ENCODE measurements at places on chromosomes 13 and 19. TPM values are rescaled to one million over a fixed set of nuclear protein-coding genes. Genes with fewer than 3 reads are reported as not detected.

Gene FLT3LG
- 2.5 TPM for polyA plus RNA-seq

Gene SOHLH2
- not detected for polyA plus RNA-seq

DNA sequence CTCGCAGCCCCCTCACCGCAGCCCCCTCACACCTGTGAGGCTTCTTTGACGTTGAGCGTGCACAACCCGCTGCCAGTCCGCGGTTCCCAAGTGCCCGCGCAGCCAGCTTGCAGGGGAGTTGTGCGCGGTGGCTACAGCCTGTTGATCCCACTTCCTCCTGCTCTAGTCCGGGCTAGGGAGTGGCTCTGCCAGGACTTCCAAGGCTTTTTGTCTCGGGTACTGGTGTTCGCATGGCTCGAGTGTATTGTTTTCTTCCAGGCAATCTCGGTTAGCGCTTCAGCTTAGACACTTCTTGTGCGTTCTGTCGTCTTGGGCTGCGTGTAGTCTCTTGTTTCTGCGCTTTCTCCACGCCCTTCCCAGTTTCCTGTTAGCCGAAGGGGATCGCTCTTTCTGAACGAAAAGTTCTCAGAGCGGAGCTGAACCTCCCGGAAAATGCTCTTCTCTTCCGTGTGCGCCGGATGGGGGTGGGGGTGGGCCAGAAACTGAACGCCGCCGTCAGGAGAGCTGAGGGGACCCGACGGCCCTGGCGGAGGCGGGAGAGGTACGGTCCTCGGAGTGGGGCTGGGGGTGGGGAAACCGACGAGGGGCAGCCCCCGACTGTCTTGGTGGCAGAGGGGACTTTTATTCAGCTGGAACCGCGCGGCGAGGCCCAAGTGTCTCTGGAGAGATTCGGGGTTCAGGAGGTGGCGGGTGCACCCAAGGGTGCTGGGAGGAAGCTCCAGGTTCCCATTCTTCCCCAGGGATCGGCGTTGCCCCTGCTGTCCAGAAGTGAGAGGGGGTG, 697 bp upstream of the DGKH start:
- peak overlapping the region; percentile 91 for H3K4me3 ChIP-seq
- DNase-seq = no peak
- H3K27me3 ChIP-seq = no peaks in the 10 kb centered on the region
- H3K4me1 ChIP-seq = peaks cover 19% of the 10 kb centered on the region
- H3K27ac ChIP-seq = peak overlapping the region; percentile 79
- H3K36me3 ChIP-seq = no peaks in the 10 kb centered on the region

GRCh38 chr13:51541809-51542258, 42.4 kb upstream of the WDFY2 start:
- H3K4me1 ChIP-seq = no peaks in the 10 kb centered on the region
- DNase-seq = no peak
- H3K27me3 ChIP-seq = no peaks in the 10 kb centered on the region

- peaks cover 21% of the 10 kb centered on the region for H3K36me3 ChIP-seq
- H3K4me1 ChIP-seq = peaks cover 11% of the 10 kb centered on the region
- no peaks in the 10 kb centered on the region for H3K27me3 ChIP-seq
These were observed 5.2 kb downstream of the MCOLN1 start for GRCh38 chr19:7527516-7528191.

- H3K27me3 ChIP-seq = no peaks in the 10 kb centered on the region
- no peaks in the 10 kb centered on the region for H3K4me1 ChIP-seq
- DNase-seq = no peak
- no peaks in the 10 kb centered on the region for H3K36me3 ChIP-seq
These were observed 880.6 kb upstream of the GPC6 start for GRCh38 chr13:92346046-92346445.

GRCh38 chr13:34620074-34620850, 321.8 kb upstream of the NBEA start:
- DNase-seq = no peak
- no peaks in the 10 kb centered on the region for H3K36me3 ChIP-seq
- no peaks in the 10 kb centered on the region for H3K4me1 ChIP-seq

GRCh38 chr19:6218491-6219146, 61.2 kb downstream of the MLLT1 start:
- peaks cover 9% of the 10 kb centered on the region for H3K36me3 ChIP-seq
- no peaks in the 10 kb centered on the region for H3K27me3 ChIP-seq
- peak overlapping the region; percentile 43 for H3K27ac ChIP-seq
- peak; percentile 93 for DNase-seq
- H3K4me1 ChIP-seq = peaks cover 30% of the 10 kb centered on the region
- H3K4me3 ChIP-seq = no peak overlapping the region

GRCh38 chr13:76937281-76937820, 11.0 kb upstream of the ACOD1 start:
- no peaks in the 10 kb centered on the region for H3K36me3 ChIP-seq
- no peak overlapping the region for H3K27ac ChIP-seq
- no peaks in the 10 kb centered on the region for H3K4me1 ChIP-seq
- H3K4me3 ChIP-seq = no peak overlapping the region

GRCh38 chr13:21694831-21695230, 24.0 kb downstream of the FGF9 start:
- H3K27me3 ChIP-seq = no peaks in the 10 kb centered on the region
- H3K36me3 ChIP-seq = no peaks in the 10 kb centered on the region
- peaks cover 3% of the 10 kb centered on the region for H3K4me1 ChIP-seq
- no peak overlapping the region for H3K27ac ChIP-seq

GRCh38 chr19:38898788-38899446, 501 bp downstream of the SIRT2 start:
- peaks cover 4% of the 10 kb centered on the region for H3K4me1 ChIP-seq
- H3K36me3 ChIP-seq = no peaks in the 10 kb centered on the region
- H3K27me3 ChIP-seq = no peaks in the 10 kb centered on the region
- no peak for DNase-seq
- peak overlapping the region; percentile 83 for H3K27ac ChIP-seq

DNA sequence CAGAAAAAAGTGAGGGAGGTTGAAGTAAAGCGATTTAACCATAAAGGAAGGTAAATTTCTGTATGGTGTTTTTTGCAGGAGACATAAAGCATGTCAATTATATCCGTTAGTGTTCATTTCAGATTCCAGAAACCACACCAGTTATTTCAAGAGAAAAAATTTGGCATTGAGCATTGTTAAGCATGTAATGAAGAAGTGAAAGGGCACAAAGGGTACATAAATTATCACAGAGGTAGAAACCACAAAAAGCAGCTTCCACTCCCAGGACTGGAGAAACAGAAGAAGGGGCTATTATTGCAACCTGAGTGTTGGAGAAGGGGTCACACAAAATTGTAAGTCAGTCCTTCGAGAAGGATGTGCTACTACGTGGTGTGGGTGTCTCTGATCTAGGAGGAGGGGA, 72.2 kb upstream of the DACH1 start:
- H3K4me3 ChIP-seq = no peak overlapping the region
- H3K27me3 ChIP-seq = no peaks in the 10 kb centered on the region
- no peak for DNase-seq
- no peak overlapping the region for H3K27ac ChIP-seq
- H3K36me3 ChIP-seq = no peaks in the 10 kb centered on the region

GRCh38 chr19:36805364-36805763, 32.8 kb upstream of the ZNF850 start:
- DNase-seq = no peak
- no peaks in the 10 kb centered on the region for H3K36me3 ChIP-seq
- no peaks in the 10 kb centered on the region for H3K4me1 ChIP-seq
- H3K27ac ChIP-seq = no peak overlapping the region

GRCh38 chr13:79870123-79870522, 389.2 kb downstream of the NDFIP2 start:
- no peaks in the 10 kb centered on the region for H3K4me1 ChIP-seq
- H3K27ac ChIP-seq = no peak overlapping the region
- no peak overlapping the region for H3K4me3 ChIP-seq
- no peak for DNase-seq
- H3K36me3 ChIP-seq = no peaks in the 10 kb centered on the region

DNA sequence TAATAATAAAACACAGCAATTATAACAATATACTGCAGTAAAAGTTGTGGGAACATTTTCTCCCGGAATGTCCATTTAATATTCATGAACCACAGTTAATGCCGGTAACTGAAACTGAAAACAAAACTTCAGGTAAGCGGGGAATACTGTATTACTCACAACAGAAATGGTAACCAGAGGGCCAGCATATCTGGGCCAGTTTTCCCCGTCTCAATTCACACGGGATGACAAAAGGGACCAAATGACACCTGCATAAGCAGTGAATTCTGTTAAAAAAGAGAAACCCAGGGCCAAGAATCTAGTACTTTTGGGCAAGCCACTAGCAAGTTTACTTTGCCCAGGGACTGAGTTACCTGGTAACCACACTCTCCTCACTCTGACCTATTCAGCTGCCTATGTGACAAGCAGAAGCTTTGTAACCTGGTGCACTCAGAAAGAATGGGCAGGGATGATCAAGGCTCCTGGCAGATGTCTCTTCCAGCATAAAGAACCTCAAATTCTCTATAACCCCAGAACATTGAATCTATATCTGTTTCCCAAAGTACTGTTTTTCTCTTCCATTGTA, 1171.2 kb downstream of the DIAPH3 start:
- H3K4me1 ChIP-seq = no peaks in the 10 kb centered on the region
- no peaks in the 10 kb centered on the region for H3K27me3 ChIP-seq
- H3K36me3 ChIP-seq = no peaks in the 10 kb centered on the region

GRCh38 chr13:50598338-50598737, 245.2 kb downstream of the DLEU7 start:
- H3K27me3 ChIP-seq = no peaks in the 10 kb centered on the region
- no peaks in the 10 kb centered on the region for H3K36me3 ChIP-seq
- H3K4me1 ChIP-seq = no peaks in the 10 kb centered on the region
- no peak overlapping the region for H3K4me3 ChIP-seq

DNA sequence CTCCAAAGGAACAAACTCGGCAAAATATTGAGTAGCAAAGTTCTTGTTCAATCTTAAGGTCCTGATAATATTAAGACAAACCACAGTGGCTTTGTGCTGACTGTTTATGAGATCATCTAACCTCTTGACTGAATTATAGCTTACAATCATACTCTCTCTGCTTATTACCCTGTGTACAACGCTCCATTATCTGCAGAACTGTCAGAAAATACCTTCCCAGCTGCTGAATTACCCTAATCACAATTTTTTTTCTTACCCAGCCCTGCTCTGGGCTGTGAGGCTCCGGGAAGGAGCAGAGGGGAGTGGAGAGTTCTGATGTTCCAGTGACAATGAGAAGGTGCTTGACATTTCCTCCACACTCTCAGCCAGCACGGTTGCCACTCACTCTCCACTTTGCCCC, 64.8 kb downstream of the DCT start:
- no peak for DNase-seq
- H3K27ac ChIP-seq = no peak overlapping the region
- no peaks in the 10 kb centered on the region for H3K27me3 ChIP-seq
- H3K4me1 ChIP-seq = no peaks in the 10 kb centered on the region
- no peaks in the 10 kb centered on the region for H3K36me3 ChIP-seq

DNA sequence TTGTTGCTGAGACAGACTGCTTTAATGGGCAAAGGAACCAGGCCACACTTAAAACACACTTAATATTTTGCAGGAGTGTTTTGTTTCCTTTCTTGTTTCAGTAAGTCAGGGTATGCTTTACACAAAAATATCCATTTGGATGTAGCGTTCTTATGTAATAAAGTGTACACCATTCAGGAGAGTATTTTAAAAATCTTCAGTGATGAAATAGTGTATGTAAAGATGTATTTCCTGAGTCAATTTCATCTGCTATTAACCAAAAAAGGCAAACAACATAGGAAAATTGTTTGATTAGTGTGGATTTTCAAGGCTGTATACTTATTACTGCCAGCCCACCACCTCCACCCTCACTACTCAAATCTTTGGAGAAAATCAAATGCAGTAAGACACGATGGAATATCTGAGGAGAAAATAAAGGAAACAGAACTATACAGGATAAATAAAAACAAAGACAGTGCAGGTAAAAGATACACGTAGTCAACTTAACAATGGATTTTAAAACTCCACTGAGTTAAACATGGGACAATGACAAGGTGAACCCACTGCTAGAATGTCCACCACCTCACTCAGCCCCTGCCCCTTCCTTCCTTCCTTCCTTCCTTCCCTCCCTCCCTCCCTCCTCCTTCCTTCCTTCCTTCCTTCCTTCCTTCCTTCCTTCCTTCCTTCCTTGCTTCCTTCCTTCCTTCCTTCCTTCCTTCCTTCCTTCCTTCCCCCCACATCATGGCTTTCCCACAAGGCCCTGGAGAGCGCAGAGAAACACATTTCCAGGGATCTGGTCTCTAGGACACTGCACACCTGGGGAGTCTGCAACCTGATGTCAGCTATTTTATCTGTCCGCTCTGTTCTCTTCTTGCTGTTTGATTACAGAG, 360.3 kb downstream of the IRS2 start:
- H3K27ac ChIP-seq = no peak overlapping the region
- DNase-seq = no peak
- no peaks in the 10 kb centered on the region for H3K27me3 ChIP-seq
- H3K4me1 ChIP-seq = peaks cover 3% of the 10 kb centered on the region
